ENCODE measurements at places on chromosomes 3 and 15. TPM values are rescaled to one million over a fixed set of nuclear protein-coding genes. Genes with fewer than 3 reads are reported as not detected.

DNA sequence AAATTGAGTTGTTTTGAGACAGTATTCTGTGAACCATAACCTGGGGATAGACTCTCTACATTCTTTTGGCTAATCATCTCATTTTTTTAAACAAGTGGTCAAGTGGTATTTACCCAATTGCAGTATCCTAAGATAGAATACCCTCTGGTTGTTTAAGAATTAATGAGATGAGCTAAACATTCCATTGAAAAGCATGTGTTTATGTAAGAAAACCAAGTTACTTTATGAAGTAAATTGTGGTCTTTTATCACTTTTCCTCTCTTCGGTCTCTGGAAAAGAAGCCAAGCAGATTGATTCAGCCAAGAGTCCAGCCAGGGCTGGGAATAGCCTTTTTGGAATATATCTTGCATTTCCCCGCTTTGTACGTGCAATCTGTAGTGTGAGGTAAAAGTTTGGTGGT is 185.7 kb upstream of the TOPAZ1 start:
- DNase-seq = no peak

GRCh38 chr3:27165321-27165721 is 203.9 kb downstream of the NEK10 start:
- no peak for DNase-seq

- DNase-seq = no peak
These were observed 418.9 kb upstream of the NAALADL2 start for GRCh38 chr3:174440253-174440701.

- no peak for DNase-seq
These were observed 543.5 kb downstream of the GABRG3 start for GRCh38 chr15:27514526-27514925.

- no peak for DNase-seq
These were observed 15.0 kb downstream of the KLF13 start for GRCh38 chr15:31341496-31342195.

DNAJB8 gene
- total RNA-seq = not detected

KIF15 gene
- total RNA-seq = 15.2 TPM

POLR2M gene
- 221 TPM for total RNA-seq

DNA sequence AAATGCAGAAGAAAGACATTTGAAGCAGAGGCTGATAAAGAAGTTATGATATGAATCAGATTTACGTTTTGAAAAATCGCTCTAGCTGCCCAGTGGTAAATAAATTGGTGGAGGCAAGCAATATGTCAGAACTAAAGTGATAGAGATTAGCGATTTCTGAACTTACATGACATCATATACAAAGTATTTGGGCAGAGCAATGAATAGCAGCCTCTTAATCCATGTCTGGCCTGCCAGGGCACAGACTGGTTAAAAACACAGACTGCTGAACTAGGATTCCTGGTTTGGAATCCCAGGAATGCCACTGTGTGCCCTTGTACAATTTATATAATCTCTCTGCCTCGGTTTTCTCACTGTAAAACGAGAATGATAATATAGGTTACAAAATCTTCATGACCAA is 243.1 kb upstream of the SETMAR start:
- no peak for DNase-seq
